B cell (primary cell): ENCODE measurements at places on chromosomes 13 and 19.

- no peak for DNase-seq
These were observed 200.2 kb upstream of the SOX1 start for GRCh38 chr13:111866731-111867245.

- DNase-seq, result no peak
These were observed 1.6 kb downstream of the LPAR6 start for GRCh38 chr13:48411147-48411794.

DNA sequence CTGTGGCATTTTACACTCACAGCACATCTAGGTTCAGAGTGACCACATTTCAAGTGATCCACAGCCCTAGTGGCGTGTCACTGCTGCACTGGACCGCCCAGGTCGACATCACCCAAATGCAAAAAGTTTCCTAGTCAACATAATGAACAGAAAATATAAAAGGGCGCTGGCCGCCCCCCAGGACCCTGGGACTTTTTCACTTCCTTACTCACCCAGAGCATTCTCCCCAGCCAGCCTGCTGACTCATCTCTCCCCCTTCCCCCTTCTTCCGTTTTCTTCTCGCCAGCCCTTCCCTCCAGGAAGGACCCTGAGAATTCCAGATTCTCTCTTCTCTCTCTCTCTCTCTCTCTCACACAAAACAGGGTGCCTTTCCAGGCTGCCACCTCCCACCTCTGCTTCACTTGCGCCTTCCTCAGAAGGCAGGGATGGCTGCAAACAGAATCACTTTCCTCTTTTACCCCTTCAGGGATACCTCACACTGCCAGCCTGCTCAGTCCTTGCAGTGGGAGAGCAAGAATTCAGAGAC, 21.0 kb upstream of the GRWD1 start:
- DNase-seq, result no peak

- no peak for DNase-seq
These were observed 136.0 kb upstream of the MIR17HG start for GRCh38 chr13:91211510-91211909.

GRCh38 chr13:83219832-83220231, 662.4 kb downstream of the SLITRK1 start:
- no peak for DNase-seq

DNA sequence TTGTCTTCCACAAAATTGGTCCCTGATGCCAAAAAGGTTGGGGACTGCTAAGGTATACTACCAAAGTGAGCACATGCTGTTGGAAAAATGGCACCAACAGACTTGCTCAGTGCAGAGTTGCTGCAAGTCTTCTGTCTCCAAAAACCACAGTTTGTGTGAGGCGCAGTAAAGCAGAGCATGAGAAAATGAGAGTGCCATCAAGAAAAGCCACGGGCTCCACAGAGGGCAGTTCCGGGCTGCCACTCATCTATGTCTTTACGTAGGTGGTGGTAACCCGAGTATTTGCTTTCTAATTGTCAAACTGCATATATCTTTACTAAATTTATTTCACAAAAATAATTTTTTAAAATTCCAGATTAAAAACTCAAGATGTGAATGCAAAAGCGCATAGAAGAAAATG, 123.8 kb downstream of the RNF17 start:
- no peak for DNase-seq

DNA sequence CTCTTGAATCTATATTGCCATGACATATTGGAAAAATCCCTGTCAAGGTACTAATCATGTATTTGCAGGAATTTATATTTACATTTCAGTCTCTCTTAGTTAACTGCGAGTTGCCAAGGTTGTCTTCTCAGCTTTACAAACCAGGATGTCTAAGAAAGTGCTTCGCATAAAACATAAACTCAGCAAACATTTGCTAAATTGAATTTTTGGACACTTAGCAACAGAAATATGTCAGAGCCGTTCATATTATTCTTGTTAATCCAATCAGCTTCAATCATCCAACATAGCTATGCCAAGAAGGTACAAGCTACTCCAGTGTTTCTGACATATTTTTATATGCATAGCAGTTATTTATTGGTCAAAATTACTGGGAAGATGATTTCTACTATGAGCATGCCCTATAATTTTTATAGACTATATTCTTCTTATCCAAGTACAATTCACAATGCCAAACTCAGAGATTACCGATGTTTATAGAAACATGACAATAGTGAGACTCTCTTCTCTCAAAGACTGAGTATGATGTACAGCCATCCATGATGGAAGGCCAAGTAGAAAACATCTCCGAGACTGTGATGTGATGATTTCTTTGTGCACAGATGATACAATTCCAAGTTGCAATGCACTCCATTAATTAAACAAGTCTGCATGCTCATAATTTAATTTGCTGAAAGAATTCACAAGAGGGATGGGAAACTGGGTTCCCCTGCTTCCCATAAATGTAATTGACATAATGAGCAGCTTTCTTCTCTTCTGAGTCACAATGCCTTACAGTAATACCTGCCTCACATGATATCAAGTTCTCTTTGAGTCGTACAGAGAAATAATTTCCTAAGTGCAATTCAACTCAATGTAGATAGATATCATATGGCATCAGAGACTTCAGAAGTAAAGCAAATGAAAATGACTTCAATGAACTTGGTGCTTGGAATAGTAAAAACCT, 776.3 kb downstream of the EFNB2 start:
- no peak for DNase-seq

DNA sequence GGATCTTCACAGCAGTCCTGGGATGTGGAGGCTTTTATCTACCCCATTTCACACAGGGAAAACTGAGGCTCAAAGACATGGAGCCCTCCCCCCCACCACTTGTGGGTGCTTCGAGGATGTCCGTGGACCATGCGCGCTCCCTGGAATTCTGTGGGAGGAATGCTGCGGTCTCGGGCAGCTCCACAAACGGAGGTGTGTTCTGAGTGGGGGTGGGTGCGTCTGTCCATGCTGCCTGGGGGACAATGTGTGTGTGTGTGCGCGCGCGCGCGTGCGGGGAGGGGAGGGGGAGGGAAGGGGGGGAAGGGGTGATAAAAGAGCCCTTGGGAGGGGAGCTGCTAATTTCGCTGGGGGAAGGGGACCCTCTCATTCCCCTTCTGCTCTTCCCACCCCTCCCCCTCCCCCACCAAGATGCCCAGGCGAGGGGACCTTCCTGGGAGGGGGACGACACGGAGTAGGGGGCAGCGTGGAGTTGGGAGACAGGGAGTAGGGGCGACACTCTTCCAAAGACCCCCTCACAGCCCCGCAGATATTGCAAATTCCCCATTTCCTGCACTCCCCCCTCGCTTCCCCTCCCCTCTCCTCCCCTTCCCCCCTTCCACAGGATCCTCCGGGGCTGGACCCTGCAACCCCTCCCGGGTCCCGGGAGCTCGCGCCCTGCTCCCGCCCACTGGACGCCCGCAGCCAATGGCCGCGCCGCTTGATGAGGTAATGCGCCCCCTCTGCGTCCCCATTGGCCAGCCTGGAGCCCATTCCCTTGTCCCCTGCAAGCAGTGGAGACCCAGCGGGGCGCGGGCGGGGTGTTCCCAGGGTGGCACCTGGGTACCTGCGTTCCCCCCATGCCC, 18.9 kb upstream of the ZNRF4 start:
- no peak for DNase-seq

- peak; percentile 70 for DNase-seq
These were observed 4.0 kb upstream of the NKPD1 start for GRCh38 chr19:45164577-45165335.

GRCh38 chr13:50994651-50995050, 85.1 kb downstream of the RNASEH2B start:
- no peak for DNase-seq

- DNase-seq, result no peak
These were observed 90.5 kb downstream of the STARD13 start for GRCh38 chr13:33194820-33195692.
